ENCODE measurements at places on chromosomes 5 and 9.

GRCh38 chr9:102101723-102102122, 363.3 kb upstream of the GRIN3A start:
- DNase-seq = no peak

DNA sequence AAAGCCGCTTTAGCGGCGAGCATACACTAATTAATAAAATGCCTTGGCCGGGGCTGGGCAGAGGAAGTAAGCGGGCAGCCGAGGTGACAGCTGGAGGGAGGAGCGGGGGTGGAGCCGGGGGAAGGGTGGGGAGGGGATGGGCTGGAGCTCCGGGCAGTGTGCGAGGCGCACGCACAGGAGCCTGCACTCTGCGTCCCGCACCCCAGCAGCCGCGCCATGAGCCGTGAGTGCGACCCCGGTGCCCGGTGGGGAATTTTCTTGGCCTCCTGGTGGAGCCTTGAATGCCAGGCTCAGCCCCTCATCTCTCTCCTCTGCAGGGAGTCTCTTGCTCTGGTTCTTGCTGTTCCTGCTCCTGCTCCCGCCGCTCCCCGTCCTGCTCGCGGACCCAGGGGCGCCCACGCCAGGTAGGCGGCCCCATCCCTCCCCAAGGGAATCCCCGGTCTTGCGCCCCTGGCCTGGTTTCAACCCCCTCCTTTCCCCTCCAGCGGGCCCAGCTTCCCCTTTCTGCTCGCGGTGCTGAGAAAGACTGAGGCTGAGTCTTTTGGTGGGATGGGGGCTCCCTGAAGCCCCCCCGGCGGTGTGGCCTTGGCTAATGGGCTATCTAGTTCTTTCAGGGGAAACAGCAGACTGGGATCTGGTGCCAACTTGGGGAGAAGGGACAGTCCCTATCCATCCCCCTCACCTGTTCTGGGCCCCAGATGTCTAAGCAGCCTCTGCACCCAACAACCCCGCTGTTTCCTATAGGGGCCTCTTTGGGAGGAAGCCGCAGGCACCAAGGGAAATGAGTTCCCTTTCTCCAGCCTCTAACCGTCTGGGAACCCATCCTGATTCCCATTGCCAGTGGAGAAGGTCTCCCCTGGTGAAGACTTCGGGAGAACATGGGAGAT, at the start of gene PTGS1:
TSS of gene PTGS1 (plus strand) at position 156 of the 887 bp plus-strand sequence. CDS start at position 217, 61 bp downstream.
- no peak for DNase-seq

DNA sequence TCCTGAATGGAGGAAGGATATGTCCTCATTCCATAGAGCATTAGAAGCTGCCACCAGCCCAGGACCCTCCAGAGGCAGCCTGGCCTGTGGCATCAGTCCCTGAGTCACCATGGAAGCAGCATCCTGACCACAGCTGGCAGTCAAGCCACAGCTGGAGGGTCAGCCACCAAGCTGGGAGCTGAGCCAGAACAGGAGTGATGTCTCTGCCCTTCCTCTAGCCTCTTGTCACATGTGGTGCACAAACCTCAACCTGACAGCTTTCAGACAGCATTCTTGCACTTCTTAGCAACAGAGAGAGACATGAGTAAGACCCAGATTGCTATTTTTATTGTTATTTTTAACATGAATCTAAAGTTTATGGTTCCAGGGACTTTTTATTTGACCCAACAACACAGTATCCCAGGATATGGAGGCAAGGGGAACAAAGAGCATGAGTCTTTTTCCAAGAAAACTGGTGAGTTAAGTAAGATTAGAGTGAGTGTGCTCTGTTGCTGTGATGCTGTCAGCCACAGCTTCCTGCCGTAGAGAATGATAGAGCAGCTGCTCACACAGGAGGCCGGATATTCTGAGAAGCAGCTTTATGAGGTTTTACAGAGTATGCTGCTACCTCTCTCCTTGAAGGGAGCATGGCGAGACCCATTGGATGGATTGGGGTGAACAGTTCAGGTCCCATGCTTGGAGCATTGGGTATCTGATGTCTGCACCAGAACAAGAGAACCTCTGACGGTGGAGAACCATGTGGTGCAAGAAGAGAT, 13.0 kb upstream of the CYFIP2 start:
- DNase-seq = no peak

DNA sequence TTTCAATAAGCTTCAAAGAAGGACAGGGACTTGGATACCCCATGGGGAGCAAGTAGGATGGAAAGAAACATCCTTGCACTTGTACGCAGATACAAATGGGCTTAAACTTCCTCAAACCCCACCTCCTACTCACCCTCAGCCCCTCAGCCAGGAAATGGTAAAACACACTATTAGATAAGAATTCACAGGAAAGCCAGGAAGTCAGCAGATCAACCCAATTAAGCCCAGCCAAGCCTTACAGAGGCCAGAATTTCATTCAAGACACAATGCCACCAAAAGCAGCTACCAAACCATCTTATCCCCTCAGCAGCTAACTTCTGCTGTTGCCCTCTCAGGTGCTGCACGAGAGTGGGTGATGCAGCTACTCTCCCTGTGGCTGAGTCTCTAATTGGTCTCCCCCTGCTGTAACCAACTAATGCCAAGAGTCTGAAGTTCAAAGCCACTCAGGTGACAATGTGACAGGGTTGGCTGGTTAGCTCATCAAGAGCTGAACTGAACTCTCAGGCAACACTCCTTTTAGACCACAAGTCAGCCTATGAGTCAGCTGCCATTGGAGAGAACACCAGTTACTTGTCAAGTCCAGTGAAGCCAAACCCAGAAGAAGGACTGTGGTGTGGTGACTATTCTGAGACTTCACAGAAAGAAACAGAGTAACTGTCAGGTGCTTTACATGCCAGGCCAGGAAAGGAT, 201.9 kb downstream of the ZNF608 start:
- DNase-seq = no peak

Data from NCI-H187 (cell line).